ENCODE measurements at places on chromosomes 2 and 18. TPM values are rescaled to one million over a fixed set of nuclear protein-coding genes. Genes with fewer than 3 reads are reported as not detected.

Gene PRR30
- not detected for total RNA-seq

DNA sequence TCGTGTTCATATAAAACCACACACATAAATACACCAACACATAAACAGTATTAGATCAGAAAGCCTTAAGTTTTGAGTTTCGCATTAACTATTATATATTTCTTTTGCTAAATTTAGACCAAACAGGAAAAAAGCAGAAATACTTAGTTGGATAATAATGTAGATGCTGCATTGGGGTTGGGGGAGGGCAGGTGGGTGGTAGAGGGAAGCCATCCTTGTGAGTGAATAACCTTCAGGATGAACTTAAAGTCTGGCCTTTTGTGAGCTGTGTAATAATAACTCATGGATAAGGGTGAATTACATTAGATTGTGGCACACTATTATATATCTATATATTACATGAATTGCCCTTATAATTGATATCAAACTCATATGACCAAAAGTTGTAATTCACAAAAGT lies 174.7 kb downstream of the WDR7 start:
- peaks cover 5% of the 10 kb centered on the region for H3K36me3 ChIP-seq
- no peak overlapping the region for H3K27ac ChIP-seq

DNA sequence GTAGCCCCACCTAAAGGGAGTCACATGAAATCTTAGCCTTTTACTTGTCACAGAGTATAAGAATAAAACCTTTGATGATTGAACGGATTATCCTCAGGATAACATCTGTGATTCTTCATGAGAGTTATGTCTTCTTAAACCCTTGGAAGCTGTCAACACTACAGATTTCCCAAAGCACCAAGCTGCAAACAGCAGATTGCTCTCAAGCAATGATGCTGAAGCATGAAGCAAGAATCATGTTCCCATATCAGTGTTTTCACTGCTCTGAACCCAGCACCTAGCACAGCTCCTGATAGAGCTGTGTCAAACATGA lies 47.6 kb upstream of the CELF4 start:
- H3K36me3 ChIP-seq, result no peaks in the 10 kb centered on the region
- no peak overlapping the region for H3K4me3 ChIP-seq
- no peak overlapping the region for H3K27ac ChIP-seq
- H3K4me1 ChIP-seq, result no peaks in the 10 kb centered on the region
- DNase-seq, result no peak

DNA sequence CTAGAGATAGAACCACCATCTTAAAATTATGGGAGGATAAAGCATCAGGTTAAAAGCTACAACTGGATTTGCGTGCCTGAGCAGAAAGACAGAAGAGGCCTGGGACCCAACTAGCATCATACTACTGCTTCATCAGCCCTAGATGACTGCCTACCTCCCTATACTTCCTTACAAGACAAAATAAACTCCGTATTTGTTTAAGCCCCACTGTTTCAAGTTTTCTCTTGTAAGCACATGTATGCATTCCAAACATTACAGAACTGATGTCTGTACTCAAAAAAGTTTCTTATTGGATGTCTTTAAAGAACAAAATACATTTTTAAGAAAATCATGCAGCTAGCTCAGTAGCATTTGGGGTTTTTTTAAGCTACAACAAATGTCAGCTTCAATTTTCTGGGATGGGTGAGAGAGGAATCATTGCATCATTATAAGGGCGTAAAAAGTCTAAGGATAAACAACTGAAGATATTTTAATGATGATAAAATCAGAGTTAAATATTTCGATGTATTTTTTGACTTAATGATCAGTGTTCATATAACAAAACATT lies 213.1 kb downstream of the EXOC6B start:
- H3K27ac ChIP-seq, result peak overlapping the region; percentile 5
- H3K27me3 ChIP-seq, result no peaks in the 10 kb centered on the region
- no peak overlapping the region for H3K4me3 ChIP-seq
- peaks cover 22% of the 10 kb centered on the region for H3K4me1 ChIP-seq
- DNase-seq, result no peak
- H3K36me3 ChIP-seq, result peaks cover 7% of the 10 kb centered on the region

Gene GPBAR1
- 0.26 TPM for total RNA-seq

DNA sequence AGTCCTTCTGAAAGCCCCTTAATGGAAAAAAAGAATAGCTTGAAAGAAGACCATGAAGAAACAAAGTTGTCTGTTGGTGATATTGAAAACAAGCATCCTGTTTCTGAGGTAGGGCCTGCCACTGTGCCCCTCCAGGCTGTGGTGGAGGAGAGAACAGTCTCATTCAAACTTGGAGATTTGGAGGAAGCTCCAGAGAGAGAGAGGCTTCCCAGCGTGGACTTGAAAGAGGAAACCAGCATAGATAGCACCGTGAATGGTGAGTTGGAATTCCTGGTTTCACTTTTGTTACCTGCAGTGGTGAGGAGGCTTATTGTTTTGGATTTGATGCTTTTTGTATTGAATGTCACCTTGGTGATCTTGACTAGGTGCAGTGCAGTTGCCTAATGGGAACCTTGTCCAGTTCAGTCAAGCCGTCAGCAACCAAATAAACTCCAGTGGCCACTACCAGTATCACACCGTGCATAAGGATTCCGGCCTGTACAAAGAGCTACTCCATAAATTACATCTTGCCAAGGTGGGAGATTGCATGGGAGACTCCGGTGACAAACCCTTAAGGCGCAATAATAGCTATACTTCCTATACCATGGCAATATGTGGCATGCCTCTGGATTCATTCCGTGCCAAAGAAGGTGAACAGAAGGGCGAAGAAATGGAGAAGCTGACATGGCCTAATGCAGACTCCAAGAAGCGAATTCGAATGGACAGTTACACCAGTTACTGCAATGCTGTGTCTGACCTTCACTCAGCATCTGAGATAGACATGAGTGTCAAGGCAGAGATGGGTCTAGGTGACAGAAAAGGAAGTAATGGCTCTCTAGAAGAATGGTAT lies 13.3 kb downstream of the SLC20A1 start:
- H3K27ac ChIP-seq, result peak overlapping the region; percentile 70
- peaks cover 48% of the 10 kb centered on the region for H3K36me3 ChIP-seq
- no peak overlapping the region for H3K4me3 ChIP-seq
- H3K27me3 ChIP-seq, result no peaks in the 10 kb centered on the region
